ENCODE measurements at places on chromosomes 11 and 22.

DNA sequence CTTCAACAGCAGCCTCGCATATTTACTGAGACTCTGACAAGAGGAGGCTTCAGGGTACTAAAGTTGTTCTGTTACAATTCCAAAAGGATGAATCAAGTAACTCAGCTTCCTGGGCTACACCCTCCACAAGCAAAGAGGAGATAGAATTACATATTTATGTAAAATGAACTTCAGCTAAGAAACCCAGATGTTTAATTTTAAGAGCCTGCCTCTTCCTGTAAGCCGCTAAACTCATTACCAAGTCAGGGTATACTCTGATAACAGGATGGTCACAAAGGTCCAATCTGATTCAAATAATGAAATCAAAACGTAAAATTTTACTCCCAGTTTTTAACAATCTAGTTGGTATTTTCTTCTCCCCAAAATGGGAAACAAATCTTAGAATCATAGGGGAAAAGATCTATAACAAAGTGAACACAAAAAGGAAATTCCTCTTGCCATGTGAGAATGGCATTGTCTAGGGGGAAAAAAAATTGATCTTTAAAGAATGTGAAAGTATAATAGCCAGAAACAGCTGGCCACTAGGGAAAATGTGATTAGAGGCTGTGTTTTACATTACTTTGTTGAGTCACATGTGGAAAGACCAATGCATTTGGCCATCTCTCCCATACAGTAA lies 30.9 kb downstream of the CHEK2 start:
- no peak for DNase-seq

- no peak for DNase-seq
Observed at GRCh38 chr11:58771458-58771855, 39.7 kb upstream of the GLYAT start.

DNA sequence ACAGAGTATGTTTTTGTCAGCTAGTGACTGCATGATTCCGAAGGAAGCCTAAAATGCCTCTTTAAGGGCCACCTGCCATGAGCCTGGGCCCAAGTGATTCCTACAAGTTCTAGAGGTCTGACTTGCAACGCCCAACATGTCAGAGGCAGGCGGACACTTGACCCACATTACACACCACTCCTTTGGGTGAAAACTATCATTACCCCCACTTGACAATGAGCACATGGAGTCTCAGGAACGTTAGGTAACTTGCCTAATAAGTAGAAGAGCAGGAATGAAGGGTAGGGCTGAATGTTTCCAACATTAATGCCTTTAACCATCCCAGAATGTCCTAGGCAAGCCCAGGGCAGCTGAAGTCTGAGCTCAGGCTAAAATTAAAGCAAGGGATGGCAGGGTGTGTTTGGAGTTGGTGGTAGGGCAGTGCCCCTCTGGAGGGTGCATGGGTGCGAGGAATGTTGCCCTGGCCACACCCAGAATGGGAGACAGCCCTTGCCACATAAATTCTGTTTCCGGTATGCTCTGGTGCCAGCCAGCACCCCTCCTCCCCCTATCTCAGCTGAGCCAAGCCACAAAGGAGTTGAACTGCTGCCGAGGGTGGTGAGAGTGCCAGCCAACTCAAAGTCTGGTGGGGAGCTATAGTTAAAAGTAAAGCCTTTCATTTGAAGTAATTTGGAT lies 2.5 kb downstream of the PLAAT2 start:
- no peak for DNase-seq

GRCh38 chr11:32348502-32348901 lies 86.8 kb downstream of the WT1 start:
- no peak for DNase-seq

- no peak for DNase-seq
Observed at GRCh38 chr11:71355281-71355680, 92.9 kb downstream of the DHCR7 start.

Measured in stimulated activated CD8-positive, alpha-beta memory T cell treated with anti-CD3 and anti-CD28 coated beads, Interleukin-4, amount 100 ng/mL, for 48 hours (primary cell).